Peyer's patch (tissue), 4 donors: ENCODE measurements at places on chromosomes 4 and X. TPM values are rescaled to one million over a fixed set of nuclear protein-coding genes. Genes with fewer than 3 reads are reported as not detected.
A peak's percentile ranks its signal among the peaks of the same experiment; 100 is the strongest.

Gene FRG2
- total RNA-seq: not detected

DNA sequence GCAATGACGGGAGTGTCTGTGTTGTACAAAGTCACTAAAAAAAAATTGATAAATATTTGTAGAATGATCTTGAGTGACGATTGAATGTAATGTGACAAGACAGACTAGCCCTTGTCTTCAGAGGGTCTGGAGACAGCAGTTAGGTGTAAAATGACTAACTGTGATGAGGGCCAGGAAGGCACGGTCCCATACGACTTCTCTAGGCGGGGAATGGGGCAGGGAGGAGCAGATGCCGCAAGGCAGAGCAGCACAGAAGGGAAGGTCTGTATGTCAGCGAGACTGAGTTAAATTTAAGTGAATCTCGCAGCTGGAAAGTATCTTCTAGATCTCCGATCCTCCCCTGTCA, 405 bp downstream of the CENPE start:
- no peak for DNase-seq

DNA sequence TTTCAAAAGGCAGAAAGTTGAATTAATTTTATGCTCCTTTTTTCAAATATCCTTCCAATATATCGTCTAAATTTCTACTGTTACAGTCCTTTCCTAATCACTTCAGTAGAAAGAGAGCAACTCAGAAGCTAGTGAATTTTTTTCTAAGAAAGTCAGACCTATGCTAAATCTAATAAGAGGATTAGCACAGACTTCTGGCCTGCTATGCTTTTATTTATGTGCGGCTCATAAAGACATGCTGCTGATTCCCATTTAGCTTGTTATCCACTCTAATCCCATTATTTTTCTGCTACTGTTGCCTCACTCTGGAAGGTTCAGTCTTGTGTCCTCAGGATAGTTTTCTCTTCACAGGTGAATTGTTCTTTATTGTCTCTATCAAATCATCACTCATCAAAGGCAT, 473.5 kb upstream of the FAM241A start:
- DNase-seq: no peak

DNA sequence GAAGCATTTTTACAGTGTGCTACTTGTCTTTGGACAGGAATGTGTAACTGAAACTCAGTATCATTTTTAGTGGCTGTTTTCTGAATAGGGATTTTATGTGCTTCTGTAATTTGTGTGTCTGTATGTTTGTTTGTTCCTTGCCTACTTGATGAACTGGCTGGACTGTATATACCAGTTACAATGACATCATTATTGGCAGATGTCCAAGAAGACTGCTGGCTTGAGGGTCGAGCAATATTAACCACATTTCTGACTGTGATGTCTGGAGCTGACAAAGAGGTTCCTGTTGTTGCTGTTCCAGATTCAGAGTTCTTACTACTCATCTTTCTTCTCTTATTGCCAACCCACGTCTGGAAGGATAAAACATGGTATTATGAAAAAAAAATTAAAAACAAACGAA, 33.0 kb downstream of the HDX start:
- DNase-seq: no peak

Gene AFF2
- total RNA-seq: not detected

Gene NUDT11
- not detected for total RNA-seq

Gene PAK3
- total RNA-seq: 0.13 TPM

- no peak for DNase-seq
Measured at GRCh38 chr4:112905728-112906127, 143.7 kb upstream of the ANK2 start.

DNA sequence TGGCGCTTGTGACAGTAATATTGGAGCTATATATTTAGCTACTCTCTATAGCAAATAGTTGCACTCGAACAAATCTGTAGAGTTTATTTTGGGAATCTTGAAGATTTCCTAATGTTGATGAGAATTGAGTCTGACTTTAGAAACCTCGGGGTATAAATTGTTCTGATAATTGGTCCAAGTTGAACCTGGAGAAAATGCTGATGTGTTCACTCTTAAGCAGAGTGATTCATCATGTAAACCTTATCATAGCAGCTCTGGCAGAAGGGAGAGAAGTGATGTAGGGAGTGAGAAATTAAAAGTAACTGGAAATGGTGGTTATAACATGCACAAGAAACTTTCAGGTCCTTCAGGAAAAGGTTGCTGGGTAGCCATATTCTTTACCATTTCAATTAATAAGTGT, 16.4 kb upstream of the SLC4A4 start:
- DNase-seq: no peak

Gene SLC6A8
- total RNA-seq: 36.3 TPM

Gene SHOX
- not detected for total RNA-seq

DNA sequence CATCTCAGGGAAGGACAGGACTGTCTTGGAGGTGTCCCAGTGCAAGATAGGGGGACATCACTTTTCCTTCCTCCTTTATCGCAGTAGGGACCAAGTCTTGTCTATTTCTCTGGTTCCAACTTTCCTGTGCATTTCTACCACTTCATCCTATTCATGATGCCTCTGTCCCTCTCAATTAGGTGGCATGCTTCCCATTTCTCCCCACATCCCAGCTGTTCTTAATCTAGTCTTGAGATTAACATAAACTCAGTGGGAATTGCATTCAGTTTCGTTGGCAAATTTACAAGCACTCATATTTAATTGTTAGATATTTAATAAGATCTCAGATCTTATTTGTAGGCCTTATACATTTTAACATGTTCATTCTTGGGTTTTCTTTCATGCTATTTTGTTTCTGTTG, 15.7 kb upstream of the ODAM start:
- DNase-seq: no peak

Gene GAGE12H
- total RNA-seq: not detected

- DNase-seq: no peak
Measured at GRCh38 chr4:155515444-155516075, 138.8 kb upstream of the MAP9 start.

GRCh38 chr4:79164907-79165610, 160.8 kb downstream of the NAA11 start:
- DNase-seq: no peak

GRCh38 chrX:153245288-153245731, 66.2 kb downstream of the MAGEA1 start:
- no peak for DNase-seq

DNA sequence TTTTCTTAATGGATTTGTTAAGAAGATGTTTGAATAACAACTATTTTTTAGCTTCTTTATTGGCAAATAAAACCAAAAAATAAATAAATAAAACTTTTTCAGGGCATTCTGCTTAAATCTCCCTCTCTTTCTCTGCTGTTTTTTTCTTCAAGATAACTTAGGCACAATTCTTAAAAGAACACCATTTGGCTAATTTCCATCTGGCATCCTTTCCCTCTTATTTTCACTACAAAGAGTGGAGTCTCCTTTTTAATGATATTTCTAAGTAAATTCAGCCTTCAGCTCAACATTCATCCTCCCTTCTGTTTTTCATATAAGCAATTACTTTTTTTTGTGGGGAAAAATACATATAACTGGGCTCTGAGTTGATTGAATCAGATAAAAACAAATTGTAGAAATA, 88.1 kb downstream of the PCDH7 start:
- no peak for DNase-seq

- no peak for DNase-seq
Measured at GRCh38 chrX:66200855-66201795, 37.1 kb downstream of the HEPH start.

- no peak for DNase-seq
Measured at GRCh38 chr4:15653864-15654592, 1.1 kb downstream of the FBXL5 start.

Gene RAI2
- 10.1 TPM for total RNA-seq

Gene TLR3
- 11.7 TPM for total RNA-seq

Gene FOXR2
- total RNA-seq: not detected

DNA sequence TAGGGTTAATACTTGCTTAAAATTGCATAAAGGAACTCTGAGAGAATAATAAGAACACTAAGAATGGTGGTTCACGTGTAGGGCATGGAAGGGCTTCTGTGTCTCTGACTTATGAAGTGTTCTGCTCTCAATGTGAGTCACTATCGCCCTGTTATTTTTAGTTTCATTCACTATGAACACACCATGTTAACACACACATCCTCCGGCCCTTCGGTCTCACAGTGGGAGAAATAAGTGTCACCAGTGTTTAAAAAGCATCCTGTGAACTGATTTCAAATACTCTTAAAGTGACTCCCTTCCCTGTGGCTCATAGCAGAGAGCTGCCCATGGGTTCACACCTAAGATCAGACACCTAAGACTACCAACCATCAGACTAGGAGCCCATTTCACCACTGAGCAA, 33.8 kb upstream of the FGFBP2 start:
- DNase-seq: no peak

DNA sequence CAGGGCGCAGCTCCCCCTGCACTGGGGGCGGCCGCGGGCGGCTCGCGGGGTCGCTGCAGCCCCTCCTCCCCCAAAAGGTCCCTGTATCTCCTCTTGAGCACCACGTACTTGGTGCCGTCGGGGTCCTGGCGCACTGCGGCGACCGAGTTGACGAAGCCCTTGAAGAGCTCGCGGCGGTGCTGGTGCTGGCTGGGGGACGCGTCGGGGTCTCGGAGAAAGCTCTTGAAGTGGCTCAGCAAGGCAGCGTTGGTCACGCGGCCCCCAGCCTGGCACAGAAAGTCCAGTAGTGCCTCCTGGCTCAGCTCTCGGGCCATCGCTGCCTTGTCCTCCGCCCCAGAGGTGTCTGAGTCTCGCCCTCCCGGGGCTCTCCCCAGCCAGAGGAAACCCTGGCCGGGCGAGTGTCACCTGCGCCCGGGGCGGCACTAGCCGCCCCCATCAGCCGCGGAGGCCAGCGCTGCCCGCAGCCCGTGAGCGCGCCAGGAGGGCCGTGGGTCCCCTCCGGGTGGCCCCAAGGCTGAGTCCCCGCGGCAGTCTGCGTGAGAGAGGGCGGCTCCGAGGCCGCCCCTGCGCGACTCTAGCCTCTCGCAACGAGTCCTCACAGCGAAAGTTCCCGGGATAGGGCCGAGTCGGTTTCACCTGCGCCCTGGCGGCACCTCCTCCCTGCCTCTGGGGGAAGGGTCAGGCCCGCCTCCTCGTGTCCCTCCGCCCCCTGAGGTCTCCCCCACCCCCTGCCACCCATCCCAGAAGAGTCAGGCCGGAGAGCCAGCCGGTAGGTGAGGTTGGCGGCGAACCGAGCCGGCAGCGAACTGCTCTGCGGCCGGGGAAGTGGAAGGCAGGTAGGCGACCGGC, at the start of gene SOWAHB:
Gene SOWAHB, minus strand, starts transcription at position 609 of the 849 bp plus-strand sequence. Its CDS starts 295 bp downstream, at position 314.
- DNase-seq: peak; percentile 95

- peak; percentile 46 for DNase-seq
Measured at GRCh38 chrX:39367416-39367815, 566.2 kb downstream of the MID1IP1 start.

Gene HAUS7
- 156 TPM for total RNA-seq

DNA sequence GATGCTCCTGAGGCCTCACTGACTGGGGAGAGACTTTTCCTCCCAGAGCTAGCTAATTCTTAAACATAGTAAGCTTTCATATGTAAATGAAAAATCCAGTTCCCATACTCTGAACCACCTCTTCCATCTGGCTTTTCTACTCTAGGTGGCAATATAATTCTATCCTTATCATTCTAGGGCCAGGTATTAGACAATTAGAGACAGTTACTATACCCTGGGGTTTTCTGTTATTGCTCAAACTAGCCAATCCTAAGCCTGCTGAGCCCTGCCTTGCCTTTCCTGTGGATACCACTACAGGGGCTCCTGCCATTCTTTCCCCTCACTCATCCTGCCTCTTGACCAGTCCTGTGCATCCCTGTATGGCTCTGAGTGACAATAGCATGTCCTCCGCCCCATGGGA, 552.0 kb downstream of the STIM2 start:
- no peak for DNase-seq

DNA sequence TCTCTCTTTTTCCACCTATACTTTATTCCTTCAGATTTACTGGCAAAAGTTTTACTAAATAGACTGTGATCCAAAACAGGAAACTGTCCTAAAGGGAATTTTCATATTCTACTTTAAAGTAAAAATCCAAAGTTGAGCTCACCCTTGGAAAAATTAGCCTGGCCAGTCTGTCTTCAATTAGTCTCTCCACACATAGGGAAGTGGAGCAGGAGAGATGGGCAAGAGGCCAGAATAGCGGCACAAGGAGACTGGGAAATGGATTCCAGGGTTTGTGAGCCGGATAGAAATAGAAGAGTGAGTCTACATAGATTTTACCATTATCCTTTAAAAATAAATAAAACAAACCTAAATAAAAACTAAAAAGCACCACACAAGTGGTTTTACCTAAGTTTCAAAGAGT, 16.2 kb upstream of the FRMD7 start:
- DNase-seq: no peak

Gene ETDC
- not detected for total RNA-seq

GRCh38 chr4:142838778-142839177, 7.3 kb downstream of the INPP4B start:
- DNase-seq: no peak
